ENCODE measurements at places on chromosomes 16 and 17. TPM values are rescaled to one million over a fixed set of nuclear protein-coding genes. Genes with fewer than 3 reads are reported as not detected.
A peak's percentile ranks its signal among the peaks of the same experiment; 100 is the strongest.

DNA sequence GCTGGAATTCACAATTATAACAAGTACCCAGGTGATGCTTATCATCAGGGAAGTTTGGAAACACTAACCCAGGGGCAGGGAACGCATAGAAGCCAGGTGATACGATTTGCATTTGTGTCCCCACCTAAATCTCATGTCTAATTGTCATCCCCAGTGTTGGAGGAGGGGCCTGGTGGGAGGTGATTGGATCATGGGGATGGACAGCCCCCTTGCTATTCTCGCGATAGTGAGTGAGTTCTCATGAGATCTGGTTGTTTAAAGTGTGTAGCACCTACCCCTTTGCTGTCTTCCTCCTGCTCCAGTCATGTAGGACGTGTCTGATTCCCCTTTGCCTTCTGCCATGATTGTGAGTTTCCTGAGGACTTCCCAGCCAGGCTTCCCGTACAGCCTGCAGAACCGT lies 276.3 kb downstream of the UTP18 start:
- no peak for ATAC-seq

GRCh38 chr17:78472035-78472905 lies 93.8 kb downstream of the PGS1 start:
- ATAC-seq = no peak

DNA sequence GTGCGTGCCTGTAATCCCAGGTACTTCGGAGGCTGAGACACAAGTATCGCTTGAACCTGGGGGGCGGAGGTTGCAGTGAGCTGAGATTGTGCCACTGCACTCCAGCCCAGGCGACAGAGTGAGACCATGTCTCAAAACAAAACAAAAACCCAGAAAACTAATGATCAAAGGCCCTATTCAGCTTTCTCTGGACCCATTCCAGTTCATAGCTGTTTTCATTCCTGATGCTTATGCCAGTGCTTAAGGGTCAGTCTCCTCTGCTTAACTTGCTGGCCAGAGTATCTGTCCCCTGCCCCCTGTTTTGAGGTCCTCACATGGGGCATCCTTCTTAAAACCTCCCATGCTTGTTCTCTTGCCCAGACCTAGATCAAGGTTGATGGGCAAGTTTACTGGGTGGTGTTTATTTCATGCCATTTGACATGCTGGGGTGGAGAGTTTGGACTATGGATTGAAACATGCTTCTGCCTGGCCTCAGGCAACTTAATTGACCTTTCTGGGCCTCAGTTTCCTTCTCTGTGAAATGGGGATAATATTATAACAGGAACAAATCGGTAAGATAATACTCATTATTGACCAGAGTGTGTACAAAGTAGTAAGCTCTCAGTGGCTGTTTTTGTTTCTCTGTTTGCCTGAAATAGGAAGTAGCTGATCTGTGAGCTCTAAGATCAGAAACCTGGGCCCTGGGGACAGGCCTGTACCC lies 369.8 kb downstream of the CPPED1 start:
- no peak for ATAC-seq

GRCh38 chr17:43406676-43407645 lies 8.2 kb downstream of the ARL4D start:
- no peak for ATAC-seq

DNA sequence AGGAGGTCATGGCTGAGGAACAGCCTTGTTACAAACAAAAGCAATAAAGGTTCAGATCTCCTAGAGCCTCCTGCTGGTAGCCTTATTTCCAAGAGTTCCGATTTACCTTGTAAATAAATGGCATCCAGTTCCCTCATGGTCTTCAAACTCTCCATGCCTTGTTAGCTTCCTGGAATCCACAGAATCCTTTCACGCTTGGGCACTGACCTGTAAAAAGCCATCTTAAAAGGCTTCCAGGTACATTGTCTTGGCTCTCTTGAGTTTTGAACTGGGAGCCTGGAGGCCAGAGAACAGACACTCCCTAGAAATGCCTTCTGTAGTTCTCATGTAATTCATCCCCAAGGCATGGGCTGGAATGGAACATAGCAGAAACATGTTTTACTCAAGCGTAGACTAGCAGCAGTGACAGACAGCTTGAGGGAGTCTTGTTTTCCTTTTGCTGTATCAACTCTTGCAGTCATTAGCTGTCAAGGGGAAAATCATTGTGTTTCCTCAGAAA lies 207.9 kb downstream of the SNX29 start:
- ATAC-seq = peak; percentile 85

- ATAC-seq = peak; percentile 28
These were observed 98.3 kb upstream of the GRIN2A start for GRCh38 chr16:10280262-10281170.

DNA sequence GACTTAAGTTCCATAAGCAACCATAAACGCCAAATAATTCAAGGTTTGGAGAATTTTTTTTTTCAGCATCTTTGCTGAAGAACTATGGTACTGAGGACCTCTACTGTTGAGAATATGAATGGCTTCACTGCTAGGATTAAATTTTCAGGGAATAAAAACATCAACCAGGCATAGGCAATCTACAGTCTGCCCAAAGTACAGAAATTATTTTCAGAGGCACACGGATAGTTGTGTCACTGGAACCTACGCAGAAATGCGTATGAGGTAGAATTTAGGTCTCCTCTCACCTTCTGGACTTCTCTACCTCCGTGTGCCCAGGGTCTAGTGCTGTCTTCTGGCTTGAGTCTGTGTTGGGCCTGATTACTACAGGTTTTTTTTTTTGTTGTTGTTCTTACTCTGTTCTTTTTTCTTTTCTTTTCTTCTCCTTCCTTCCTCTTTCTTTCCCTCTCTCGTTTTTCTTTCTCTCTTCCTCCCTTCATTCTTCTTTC lies 39.7 kb downstream of the NACA2 start:
- peak; percentile 18 for ATAC-seq

DNA sequence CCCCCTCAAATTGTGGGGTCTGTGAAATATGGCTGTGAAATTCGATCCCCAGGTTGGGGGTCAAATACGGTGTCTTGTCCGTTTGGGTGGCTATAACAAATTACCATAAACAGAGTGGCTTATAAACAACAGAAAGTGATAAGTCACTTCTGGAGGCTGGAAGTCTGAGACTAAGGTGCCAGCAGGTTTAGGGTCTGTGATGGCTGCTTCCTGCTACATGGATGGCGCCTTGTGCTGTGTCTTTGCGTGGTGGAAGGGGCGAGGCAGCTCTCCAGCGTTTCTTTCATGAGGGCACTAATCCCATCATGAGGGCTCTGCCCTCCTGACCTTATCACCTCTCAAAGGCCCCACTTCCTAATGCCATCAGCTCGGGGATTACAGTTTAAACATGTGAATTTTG lies 120.0 kb downstream of the IRF8 start:
- ATAC-seq = no peak

DNA sequence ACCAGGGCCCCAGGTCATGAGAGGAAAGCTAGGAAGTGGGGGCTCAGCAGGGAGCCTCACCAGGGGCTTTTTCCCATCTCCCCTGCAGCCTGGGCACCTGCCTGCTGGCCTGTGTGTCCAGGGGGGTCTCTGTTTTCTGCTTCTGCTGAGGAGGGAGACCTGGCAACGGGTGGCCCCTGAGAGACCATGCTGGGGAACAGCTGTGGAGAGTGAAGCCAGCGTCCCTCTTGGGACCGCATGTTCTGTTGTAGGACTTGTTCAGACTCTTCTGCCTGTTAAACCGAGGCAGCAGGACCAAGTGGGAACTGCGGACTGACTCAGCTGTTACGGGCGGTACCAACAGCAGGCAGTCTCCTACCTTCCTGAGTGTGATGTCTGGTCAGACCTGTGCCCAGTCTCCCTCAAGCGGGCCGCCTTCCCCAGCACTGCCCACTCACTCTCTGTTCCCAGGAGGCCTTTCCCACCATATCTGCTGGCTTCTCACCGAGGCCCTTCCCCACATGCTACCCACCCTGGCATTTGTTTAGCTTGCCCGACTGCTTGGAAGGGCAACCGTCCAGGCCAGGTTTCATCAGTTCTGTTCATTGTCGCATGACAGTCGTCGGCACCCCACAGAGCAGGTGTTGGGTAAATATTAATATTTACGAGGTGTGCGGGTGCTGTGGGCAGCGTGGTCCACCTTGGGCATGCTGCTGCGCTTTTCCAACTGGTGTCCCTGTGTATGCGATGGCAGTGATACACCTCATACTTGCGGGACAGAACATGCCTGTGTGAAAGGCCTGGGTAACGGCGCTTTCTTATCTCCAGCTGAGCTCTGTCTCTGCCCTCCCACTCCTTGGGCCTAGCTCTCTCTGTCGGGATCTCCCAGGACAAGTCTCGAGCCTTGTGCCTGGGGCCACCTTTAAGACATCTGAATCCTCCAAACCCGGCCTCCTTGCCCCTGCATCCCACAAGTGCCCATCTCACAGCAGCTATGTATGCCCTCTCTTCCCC lies 69.4 kb downstream of the MPRIP start:
- ATAC-seq = no peak

- no peak for ATAC-seq
These were observed 183.2 kb downstream of the ZNF423 start for GRCh38 chr16:49672753-49673152.

DNA sequence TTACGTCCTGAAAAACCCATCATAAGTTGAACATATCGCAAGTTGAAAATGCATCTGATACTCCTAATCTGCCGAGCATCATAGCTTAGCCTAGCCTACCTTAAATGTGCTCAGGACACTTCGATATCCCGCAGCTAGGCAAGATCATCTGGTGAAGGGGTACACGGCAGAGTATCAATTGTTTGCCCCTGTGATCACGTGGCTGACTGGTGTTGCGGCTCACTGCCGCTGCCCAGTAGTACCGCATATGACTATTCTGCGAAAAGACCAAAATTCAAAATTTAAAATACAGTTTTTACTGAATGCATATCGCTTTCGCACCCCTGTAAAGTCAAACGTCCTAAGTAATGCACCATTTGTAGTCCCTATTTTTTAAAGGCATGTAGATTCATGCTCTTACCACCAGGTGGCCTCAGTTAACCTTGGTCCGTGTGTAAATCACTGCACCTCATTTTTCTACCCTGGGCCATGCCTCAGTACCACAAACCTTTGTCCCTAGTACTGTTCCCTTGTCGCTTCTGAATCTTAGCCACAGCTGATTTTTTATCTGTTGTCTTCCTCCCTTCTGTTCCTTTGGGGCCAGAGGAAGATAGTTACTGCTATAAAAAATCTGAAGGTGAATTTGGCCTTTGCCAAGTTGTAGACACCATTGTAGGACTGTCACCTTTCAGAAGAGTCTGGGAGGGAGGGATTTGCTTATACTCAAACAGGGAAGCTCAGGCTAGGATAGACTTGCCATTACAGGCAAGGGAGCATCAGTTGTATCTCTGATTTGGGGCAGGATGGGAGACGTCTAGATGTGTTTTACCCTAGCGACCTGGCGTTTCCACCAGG lies 34.4 kb downstream of the WWP2 start:
- ATAC-seq = peak; percentile 83

DNA sequence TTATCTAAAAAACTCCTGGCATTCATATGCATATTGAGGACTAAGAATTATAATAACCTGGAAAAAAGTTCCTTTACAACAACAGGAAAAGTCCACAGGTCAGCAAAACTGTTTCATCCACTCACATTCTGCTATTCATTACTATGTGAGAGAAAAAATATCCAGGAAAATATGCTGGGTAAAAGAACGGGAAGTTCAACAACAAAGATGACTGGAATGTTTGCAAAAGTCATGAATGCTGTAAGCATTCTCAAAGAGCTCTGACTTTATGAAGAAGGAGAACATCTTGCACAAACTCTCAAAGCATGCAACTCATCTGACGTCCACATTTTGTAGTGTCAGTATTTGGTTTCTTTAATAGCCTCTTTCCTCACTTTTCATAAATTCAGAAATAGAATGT lies 56.9 kb upstream of the ALDH3A1 start:
- ATAC-seq = no peak

- no peak for ATAC-seq
These were observed 135.2 kb upstream of the SALL1 start for GRCh38 chr16:51286272-51286671.

GRCh38 chr17:28711723-28712031 lies at the start of gene PROCA1:
Gene PROCA1, minus strand, starts transcription at chr17:28711888. Its CDS starts 228 bp downstream, at chr17:28711660.
- ATAC-seq = peak; percentile 19

DNA sequence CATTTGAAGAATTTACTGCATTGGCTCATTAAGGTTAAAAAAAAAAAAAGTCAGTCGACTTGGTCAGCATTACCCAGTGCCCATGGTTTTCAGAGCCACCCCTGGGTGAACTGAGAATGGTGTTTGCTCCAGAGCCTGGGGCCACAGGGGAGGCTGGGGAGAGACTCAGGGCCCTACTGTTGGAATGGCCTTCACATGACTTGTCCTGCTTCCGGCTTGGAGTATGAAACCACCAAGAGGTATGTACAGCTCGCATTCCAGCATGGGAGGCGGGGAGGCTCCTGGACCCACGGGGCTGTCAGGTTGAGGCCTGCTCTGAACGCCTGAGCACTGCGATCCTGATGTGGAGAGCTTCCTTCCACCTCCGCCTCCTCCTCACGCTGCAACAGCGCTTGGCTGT lies 36.8 kb downstream of the MSI2 start:
- ATAC-seq = peak; percentile 79

GRCh38 chr17:40471846-40472732 lies 28.8 kb downstream of the IGFBP4 start:
- ATAC-seq = peak; percentile 12

GRCh38 chr17:58337600-58338453 lies 9.2 kb upstream of the TSPOAP1 start:
- ATAC-seq = peak; percentile 72

Gene SLC5A11
- total RNA-seq = not detected

Gene SECTM1
- total RNA-seq = 6.3 TPM

Gene CRISPLD2
- total RNA-seq = 6.5 TPM

Gene MSL1
- total RNA-seq = 36.1 TPM

Gene SCNN1G
- total RNA-seq = 10.1 TPM

Gene KIF19
- total RNA-seq = 0.16 TPM

Gene AGRP
- not detected for total RNA-seq

Gene ALG1
- total RNA-seq = 14.7 TPM

Gene MYH13
- total RNA-seq = 0.16 TPM

Gene TBC1D3H
- not detected for total RNA-seq
